Glomerular endothelial cell (primary cell): ENCODE measurements at places on chromosomes 7 and 10.

DNA sequence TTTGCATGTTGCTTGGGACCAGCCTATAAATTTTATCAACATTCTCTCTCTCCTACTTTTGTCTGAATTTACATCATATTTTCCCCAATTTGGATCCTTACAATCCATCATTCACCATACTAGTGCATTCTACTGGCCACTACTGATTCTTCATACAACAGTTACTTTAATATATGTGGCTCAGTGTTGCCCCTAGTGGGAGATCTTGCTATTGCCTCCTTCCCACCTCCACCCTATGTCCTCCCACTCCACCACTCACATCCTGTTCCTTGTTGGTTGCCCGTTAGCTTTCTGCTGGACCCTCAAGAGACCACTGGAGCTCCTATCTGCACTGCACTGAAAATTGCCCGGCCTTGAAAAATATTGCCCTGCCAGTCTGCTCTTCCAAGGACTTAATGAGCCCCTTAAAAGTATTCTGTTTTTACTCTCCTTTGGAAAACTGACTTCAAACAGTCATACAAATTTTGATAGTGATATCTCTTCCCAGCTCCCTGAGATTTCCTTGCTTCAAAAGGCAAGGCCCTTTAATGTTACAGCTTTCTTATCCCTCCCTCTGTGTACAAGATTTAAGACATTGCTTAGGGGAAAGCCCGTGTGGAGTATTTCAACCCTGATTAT is 243.2 kb upstream of the TMEM229A start:
- DNase-seq = no peak

DNA sequence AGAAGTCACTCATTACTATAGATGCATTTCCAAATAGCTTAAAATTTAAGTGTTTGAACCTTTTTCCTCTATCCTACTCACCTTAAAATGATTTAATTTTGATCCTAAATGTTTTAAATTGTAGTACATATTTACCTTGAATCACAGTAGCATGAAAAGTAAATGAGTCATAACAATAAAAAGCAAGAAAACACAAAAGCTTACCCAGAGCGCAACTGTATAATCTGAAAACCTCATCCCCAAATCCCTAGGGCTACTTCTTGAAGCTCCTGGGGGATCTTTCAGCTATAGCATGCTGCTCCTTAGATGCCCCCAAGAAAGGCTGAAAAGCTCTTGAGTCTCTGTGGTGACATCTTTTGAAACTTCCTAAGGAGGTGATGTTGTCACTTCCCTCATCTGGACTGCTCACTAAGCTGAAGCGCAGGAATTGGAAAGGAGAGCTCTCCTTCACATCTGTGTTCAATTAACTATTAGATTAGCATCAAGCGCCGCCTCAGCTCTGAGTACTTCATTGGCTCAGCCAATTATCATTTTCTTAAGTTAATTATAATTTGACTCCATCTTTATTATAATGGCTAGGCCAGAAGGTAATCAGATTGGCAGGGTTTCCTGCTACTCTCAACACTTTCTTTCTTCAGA is 60.2 kb downstream of the SEMA3E start:
- no peak for DNase-seq

DNA sequence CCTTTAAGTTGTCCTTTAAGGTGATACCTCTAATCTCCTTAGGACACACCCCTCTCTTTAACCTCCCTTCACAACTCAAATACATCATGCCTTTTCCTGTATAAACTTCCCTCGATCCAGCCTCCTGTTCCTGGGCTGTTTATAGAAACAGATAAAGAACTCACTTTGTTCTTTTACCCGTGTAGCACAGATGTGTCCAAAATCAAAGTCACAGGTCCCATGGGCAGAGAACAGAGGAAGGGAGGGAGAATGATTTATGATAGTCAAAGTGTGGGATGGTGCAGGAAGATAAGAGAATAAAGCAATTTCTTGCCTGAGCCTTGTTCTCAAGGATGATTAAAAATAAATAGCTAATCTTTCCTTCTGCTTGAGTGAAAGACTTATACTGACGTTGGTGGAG is 50.3 kb upstream of the CABCOCO1 start:
- no peak for DNase-seq

DNA sequence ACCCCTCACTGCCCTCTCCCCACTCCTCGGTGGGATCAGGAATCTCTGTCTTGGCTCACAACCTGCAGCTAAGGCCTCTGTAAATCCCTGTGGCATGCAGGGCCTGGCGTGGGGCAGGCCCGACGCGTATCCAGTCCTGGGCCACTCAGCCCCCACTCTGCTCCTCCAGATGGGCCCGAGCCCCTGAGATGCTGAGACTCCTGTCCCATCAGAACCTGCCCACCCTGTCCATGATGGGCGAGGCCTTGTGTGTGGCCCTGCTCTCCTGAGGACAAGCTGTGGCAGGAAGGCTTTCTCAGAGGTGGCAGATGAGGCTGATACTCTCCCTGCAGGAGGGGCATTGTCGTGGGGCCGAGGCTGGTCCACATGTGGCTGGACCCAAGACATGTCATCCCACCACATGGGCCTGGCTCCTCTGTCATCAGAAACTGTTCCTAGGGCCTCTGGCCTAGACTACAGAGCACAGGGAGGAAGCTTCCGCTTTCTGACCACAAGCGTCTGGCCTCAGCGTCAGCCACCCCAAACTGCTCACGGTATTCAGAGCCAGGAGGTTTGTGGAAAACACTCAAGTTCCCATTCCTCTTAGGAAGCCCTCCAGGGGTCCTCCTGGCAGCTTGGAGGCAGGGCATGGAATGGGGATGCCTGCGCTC is 6.0 kb downstream of the ALOX5 start:
- DNase-seq = no peak

- DNase-seq = no peak
Observed at GRCh38 chr10:123429706-123430221, 236.4 kb upstream of the GPR26 start.
